GDM1 (cell line): ENCODE measurements at places on chromosomes 1 and 21.

- DNase-seq = no peak
These were observed 18.6 kb downstream of the PIK3CD start for GRCh38 chr1:9670085-9670484.

- DNase-seq = no peak
These were observed 18.6 kb upstream of the FBXO28 start for GRCh38 chr1:224095339-224095738.

GRCh38 chr1:1677718-1678580 lies 14.6 kb downstream of the SLC35E2B start:
- DNase-seq = no peak

GRCh38 chr1:177928194-177928593 lies 41.7 kb downstream of the SEC16B start:
- DNase-seq = no peak
